ENCODE measurements at places on chromosomes 7 and 10. TPM values are rescaled to one million over a fixed set of nuclear protein-coding genes. Genes with fewer than 3 reads are reported as not detected.
A peak's percentile ranks its signal among the peaks of the same experiment; 100 is the strongest.

The CALHM2 gene
- total RNA-seq: 11.7 TPM

DNA sequence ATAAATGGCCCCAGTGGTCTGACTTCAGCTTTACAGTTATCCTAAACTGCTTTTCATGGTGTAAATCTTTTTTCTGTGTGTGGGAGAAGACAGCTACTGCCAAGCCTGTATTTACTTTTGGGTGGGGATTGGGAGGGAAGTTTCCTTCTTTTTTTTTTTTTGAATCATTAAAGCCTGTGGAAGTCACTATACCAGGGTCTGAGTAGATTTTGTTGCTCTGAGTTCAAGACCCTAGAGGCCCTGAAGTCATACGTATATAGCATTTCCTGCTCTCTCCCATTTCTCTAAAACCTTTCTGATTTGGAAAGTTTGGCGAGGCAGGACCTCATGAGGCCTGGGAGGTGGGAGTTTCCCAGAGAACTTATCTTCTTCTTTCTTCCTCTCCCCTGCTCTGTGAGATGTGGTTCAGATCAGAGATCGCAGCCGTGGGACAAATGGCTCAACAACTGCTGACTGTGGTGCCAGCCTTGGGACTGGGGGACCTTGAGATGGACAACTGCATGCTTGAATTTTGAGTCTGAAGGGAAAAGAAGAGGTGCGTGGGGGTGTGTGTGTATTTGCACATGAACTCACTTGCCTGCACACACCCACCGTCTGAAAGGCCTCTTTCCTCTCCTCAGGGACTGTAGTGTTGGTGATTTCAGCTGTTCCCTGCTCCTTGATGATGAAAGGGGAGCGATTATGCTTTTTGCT lies 18.1 kb downstream of the LRMDA start:
- no peaks in the 10 kb centered on the region for H3K27me3 ChIP-seq
- DNase-seq: no peak
- no peak overlapping the region for H3K27ac ChIP-seq
- H3K4me3 ChIP-seq: no peak overlapping the region
- H3K36me3 ChIP-seq: no peaks in the 10 kb centered on the region
- H3K4me1 ChIP-seq: no peaks in the 10 kb centered on the region

The OPN4 gene
- total RNA-seq: not detected

- H3K27ac ChIP-seq: no peak overlapping the region
- peaks cover 4% of the 10 kb centered on the region for H3K36me3 ChIP-seq
- H3K4me3 ChIP-seq: peak overlapping the region; percentile 86
Measured at GRCh38 chr10:125824736-125825135, 1.4 kb downstream of the BCCIP start.

GRCh38 chr7:85682833-85683620 lies 496.2 kb upstream of the SEMA3D start:
- H3K27ac ChIP-seq: no peak overlapping the region
- no peak overlapping the region for H3K4me3 ChIP-seq
- H3K36me3 ChIP-seq: no peaks in the 10 kb centered on the region
- DNase-seq: no peak
- H3K4me1 ChIP-seq: no peaks in the 10 kb centered on the region

The NOS3 gene
- 6.1 TPM for total RNA-seq
